Non-pigmented ciliary epithelial cell (primary cell): ENCODE measurements at places on chromosomes 13 and 19.

GRCh38 chr13:32829269-32829668 lies 187.0 kb upstream of the KL start:
- DNase-seq: no peak

GRCh38 chr19:31018936-31019335 lies 330.3 kb downstream of the TSHZ3 start:
- no peak for DNase-seq

GRCh38 chr13:29849071-29849631 lies 1.3 kb downstream of the UBL3 start:
- DNase-seq: no peak

GRCh38 chr13:29817604-29818378 lies 32.6 kb downstream of the UBL3 start:
- DNase-seq: no peak

GRCh38 chr19:13866463-13867046 lies 10.4 kb upstream of the NANOS3 start:
- no peak for DNase-seq

DNA sequence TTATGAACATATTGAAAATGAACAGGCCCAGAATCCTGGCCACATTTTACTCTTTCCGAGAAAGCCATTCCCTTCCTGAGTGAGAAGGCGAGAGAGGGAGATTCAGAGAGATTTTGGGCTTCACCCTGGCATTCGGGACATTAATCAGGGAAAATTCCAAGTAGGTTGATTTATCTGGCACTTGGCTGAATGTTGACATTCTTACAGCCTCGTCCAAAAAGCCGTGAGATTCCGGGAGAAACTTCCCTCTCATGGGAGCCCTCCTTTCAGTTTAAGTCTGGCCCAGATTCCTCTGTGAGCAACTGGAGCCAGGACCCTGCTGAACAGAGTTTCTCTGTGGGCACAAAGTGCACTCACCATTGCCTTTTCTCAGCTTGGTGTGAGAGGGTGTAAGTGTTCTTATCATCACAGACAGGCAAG lies 129.2 kb upstream of the PEG3 start:
- no peak for DNase-seq

DNA sequence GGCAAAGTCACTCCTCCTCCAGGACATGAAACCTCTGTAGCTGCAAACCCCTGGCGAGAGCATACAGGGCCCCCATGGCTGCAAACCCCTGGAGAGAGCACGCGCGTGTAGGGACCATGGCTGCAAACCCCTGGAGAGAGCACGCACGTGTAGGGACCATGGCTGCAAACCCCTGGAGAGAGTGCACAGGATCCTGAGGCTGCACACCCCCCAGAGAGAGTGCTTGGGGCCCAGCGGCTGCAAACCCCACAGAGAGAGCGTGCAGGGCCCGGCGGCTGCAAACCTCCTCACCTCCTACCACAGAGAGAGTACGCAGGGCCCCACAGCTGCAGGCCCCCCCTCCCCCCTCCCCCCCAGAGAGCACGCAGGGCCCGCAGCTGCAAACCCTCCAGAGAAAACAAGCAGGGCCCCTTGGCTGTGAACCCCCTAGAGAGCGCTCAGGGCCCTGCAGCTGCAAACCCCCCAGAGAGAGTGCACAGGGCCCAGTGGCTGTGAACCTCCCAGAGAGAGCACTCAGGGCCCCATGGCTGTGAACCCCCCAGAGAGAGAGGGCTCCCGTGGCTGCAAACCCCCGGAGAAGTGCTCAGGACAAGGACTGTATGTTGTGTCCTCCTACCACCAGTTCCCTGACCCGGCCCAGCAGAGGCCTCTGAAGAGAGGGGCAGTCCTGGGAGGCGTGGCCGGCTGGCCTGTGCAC lies 7.3 kb downstream of the ADPRHL1 start:
- DNase-seq: no peak

DNA sequence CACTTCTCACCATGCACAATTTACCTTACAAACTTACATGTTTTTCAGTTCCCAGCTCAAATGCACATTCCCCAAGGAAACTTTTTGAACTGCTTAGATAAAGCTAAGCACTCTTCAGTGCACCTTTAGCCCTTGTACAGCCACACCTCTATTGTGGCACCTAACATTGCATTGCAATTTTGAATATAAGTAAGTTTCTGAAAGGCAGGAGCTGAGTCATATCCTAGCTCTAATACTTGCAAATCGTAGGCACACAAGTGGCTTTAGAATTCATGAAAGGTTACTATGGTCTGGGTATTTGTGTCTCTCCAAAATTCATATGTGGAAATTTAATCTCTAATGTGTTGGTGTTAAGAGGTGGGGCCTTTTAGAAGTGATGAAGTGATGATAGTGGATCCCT lies 4.9 kb upstream of the ESD start:
- no peak for DNase-seq

GRCh38 chr13:44648392-44649103 lies 72.4 kb upstream of the TSC22D1 start:
- no peak for DNase-seq

DNA sequence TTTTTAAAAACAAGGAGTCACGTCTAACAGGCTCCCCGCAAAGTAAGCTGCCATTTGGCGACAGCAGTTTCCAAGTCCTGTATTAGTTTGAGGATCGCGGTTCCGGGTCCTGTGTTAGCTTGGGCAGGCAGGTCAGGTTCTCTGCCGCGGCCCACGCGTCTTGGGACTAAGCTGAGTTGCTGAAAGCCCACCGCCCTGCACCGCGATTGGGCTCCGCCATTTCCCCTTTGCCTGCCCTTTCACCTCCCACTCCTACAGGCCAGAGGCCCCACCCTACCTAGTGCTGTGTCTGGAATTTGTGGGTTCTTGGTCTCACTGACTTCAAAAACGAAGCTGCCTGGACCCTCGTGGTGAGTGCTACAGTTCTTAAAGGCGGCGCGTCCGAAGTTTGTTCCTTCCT lies 6.8 kb downstream of the PARP4 start:
- no peak for DNase-seq

DNA sequence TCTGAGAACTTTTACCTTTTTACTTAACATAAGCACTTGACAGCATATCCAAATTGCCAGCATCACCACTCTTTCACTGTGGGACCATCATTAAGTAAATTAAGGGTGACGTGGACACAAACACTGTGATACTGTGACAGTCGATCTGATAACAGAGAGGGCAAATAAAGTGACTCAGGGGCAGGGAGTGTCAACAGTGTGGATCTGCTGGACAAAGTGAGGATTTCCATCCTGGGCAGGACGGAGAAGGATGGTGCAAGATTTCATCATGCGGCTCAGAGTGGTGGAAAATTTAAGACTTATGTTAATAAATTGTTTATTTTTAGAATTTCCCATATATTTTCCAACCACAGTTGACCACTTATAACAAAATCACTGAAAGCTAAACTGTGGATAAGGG lies 60.0 kb upstream of the WDFY2 start:
- no peak for DNase-seq

DNA sequence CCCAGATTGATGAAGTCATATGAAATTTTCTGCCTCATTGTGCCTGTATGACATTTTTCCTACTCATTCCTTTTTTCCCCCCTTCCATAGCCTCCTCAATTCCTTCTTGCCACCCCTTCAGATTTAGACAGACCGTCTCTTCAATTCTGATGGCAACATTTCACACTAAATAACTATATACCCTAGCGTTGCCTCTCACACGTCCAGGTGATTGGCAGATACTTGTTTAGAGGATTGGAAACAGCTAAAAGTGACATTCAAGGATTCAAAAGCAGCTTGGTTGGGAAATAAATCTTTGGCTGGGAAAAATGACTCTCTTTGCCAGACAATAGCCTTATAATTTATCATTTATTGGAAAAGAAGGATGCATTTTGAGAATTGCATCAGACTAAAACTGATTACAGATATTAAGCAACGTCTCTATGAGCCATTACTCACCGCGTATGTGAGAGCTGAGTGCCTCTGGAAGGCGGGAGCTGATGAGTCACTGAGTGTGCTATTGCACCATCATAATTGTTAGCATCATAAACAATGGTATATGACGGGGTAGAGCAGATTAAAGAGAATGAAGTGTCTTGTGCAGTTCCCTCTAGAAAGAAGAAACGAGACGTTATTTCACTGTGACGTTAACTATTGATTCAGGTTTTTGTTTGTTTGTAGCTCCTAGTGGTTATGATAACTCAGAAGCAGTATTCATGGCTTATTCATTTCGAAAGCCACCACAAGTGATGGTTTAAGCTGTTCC lies 61.1 kb upstream of the FAM216B start:
- DNase-seq: peak; percentile 97
